ENCODE measurements at places on chromosomes 4 and X. TPM values are rescaled to one million over a fixed set of nuclear protein-coding genes. Genes with fewer than 3 reads are reported as not detected.

DNA sequence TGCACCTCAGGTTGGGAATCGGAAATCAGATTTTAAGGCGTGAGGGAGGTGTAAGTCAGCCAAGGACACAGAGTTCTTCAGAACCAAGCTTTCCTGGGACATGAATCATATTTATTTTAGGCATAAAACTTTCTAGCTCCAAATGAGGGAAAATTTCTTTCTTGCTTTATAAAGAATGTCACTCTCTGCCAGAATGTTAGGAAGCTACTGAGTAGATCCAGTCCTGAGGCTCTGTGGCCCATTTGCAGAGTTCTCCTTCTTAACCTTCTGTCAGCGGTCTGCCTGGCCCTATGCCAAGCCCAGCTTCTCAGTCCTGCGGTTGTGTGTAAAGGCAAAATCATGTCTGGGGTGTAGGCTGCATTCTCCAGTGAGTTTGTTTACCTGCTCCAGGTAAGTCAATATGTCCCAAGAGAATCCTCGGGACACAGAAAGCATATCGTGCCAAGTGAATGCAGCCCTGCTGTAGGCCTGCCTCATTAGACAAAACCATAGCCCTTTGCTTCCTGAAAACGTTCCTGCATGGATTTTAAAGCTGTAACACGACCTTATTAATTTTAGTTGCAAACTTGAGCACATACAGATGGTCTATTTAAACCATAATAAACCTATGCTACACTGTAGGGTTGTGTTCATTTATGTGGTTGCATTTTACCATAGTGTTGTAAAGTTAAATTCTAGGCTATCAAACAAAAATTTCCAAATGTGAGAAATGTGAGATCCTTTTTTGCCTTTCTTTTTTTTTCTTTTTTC is 29.2 kb upstream of the CCNI start:
- H3K4me3 ChIP-seq = no peak overlapping the region
- H3K4me1 ChIP-seq = peaks cover 9% of the 10 kb centered on the region
- no peak for DNase-seq
- H3K27me3 ChIP-seq = peaks cover 14% of the 10 kb centered on the region

DNA sequence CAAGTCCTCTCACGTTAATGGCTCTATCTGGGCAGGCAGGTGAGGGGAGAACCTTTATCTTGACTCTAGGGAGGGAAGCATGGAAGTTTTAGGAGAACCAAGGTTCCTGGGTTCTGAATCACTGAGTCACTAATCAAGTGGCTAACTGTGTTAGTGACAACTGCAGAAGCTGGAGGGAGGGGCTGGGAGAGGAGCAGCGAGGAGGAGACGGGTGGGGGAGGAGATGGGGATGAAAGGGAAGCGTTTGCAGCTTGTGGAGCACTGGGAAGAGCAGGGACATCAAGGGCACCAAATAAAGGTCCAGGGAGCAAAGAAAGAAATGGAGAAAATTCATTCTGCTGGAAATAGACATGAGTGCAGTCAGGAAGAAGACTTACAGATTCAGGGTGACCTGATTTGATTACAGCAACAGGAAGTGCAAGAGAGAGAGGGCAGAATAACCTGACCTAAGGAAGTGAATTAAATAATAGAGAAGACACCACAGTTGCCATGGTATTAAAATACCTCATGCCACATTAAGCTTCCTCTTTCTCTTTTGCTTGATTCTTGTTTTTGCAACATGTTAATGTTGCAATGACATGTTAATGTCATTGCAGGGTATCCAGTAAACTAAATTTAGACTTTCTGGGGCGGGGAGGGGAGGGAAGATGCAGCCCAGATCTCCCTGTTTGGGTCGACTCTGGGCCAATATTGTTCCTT is 4.5 kb upstream of the SETD7 start:
- H3K4me1 ChIP-seq = peaks cover 39% of the 10 kb centered on the region
- H3K4me3 ChIP-seq = peak overlapping the region; percentile 82
- H3K27ac ChIP-seq = peak overlapping the region; percentile 99
- H3K36me3 ChIP-seq = peaks cover 2% of the 10 kb centered on the region

DNA sequence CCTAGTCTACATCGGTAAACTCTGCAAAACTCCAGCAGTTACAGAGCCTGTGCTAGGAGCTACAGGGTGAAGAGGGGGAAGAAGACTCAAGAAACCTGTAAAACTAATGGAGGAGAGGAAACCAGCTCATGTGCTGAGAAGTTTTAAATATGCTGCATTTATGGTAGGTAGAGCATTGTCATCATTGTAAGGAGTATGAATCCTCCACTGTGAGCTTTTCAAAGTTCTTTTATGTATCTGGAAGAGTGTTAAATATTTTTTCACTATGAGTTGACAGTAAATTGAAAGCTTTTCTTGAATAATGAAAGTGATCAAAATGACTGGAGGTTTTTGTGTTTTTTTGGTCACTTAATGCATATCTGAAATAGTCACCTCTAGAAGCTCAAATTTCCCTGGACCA is 46.2 kb downstream of the SEPTIN11 start:
- H3K4me1 ChIP-seq = peaks cover 27% of the 10 kb centered on the region
- H3K36me3 ChIP-seq = peaks cover 7% of the 10 kb centered on the region
- no peak for DNase-seq
- no peak overlapping the region for H3K27ac ChIP-seq
- H3K27me3 ChIP-seq = no peaks in the 10 kb centered on the region

GRCh38 chrX:138485767-138486166 is 225.8 kb downstream of the FGF13 start:
- no peaks in the 10 kb centered on the region for H3K27me3 ChIP-seq
- H3K27ac ChIP-seq = no peak overlapping the region
- H3K4me1 ChIP-seq = no peaks in the 10 kb centered on the region
- no peak overlapping the region for H3K4me3 ChIP-seq

DNA sequence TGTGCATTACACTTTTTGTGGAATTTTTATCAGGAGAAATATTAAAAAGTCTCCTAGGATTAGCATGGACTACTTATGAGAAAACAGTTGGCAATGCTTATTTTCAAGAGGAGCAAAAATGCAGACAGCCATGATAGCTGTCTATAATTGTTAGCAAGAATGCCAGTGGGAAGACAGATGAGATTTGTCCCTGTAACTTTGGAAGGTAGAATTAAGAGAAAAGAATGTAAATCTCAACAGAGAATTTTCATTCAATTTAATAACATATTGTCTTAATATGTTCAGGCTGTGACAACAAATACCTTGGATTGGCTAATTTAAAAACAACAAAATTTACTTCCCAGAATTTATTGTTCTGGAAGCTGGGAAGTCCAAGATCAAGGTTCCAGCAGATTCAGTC is 349.2 kb downstream of the IQCM start:
- H3K4me3 ChIP-seq = no peak overlapping the region
- H3K4me1 ChIP-seq = no peaks in the 10 kb centered on the region
- DNase-seq = no peak
- H3K27me3 ChIP-seq = no peaks in the 10 kb centered on the region

DNA sequence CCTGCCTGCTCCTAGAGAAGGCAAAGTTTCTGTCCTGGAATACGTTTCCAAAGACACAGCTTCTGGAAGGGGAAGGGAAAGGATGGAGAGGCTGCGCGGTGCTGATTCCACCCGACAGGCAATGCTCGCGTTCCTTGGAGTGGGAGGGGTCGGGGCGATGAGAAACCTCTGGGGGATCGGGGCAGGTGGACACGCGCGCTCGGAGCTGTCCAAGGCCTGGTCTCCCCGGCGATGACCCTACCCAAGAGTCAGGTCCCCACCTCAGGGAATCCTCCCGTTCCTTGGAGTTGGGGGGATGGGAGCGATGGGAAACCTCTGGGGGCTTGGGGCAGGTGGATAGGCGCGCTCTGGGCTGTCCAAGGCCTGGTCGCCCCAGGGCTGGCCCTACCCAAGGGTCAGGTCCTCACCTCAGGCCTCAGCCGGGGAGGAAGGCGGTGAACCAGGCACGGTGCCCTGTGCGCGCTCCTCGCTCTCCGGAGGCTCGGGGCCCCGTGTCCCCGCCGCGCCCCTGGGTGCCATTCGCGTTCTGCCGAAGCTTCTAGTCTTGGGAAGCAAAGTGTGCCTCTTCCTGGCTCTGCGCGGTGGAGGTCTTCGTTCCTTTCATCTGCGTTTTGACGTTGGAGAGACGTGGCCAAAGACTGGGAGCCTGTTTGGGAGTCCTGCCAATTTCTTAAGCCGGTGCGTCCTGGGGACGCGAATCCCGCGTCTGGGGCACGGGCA is 10.6 kb upstream of the SHOX start:
- DNase-seq = no peak
- no peak overlapping the region for H3K27ac ChIP-seq
- H3K36me3 ChIP-seq = peaks cover 6% of the 10 kb centered on the region
- no peaks in the 10 kb centered on the region for H3K27me3 ChIP-seq

DNA sequence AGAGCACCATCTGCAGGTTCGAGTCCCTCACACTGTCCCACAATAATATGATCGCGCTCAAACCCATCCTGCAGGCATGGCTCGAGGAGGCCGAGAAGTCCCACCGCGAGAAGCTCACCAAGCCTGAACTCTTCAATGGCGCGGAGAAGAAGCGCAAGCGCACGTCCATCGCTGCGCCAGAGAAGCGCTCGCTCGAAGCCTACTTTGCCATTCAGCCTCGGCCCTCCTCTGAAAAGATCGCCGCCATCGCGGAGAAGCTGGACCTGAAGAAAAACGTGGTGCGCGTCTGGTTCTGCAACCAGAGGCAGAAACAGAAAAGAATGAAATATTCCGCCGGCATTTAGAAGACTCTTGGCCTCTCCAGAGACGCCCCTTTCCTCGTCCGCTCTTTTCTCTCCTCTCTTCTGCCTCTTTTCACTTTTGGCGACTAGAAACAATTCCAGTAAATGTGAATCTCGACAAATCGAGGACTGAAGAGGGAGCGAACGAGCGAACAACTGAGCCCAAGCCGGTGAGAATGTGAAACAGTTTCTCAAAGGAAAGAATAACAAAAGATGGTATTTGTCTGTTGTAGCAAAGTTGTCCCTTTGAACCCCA is 1.9 kb downstream of the POU4F2 start:
- peaks cover 2% of the 10 kb centered on the region for H3K36me3 ChIP-seq
- H3K27me3 ChIP-seq = peaks cover 74% of the 10 kb centered on the region
- no peak overlapping the region for H3K27ac ChIP-seq
- DNase-seq = no peak
- no peak overlapping the region for H3K4me3 ChIP-seq
- H3K4me1 ChIP-seq = peaks cover 3% of the 10 kb centered on the region

DNA sequence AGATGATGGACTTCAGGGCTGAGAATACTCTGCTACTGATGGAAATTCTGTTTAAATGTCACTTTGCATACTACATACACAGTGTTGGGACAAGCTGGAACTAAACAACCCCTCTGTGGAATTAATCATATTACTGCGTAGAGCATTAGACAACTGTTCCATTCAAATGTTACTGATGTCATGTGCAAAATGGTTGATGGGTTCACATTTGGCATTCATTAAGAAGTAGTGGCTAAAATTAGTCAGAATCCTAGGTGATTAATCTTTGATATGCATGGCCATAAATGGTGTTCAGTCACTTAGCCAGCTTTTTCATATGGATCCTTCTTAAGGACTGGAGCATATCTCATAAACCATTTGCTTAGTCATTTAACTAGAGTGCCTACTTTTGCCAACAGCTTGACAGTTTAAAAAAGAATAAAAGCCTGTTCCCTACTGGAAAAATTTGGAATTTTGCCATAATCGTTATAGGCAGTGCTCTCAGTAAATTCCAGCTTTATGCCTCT is 105.2 kb downstream of the RNF150 start:
- no peaks in the 10 kb centered on the region for H3K36me3 ChIP-seq
- H3K4me3 ChIP-seq = no peak overlapping the region
- no peak for DNase-seq
- no peak overlapping the region for H3K27ac ChIP-seq
- no peaks in the 10 kb centered on the region for H3K4me1 ChIP-seq
- H3K27me3 ChIP-seq = peaks cover 23% of the 10 kb centered on the region

GRCh38 chr4:184906480-184907097 is 80.8 kb upstream of the ACSL1 start:
- no peak for DNase-seq
- H3K36me3 ChIP-seq = no peaks in the 10 kb centered on the region
- no peak overlapping the region for H3K27ac ChIP-seq
- H3K4me3 ChIP-seq = no peak overlapping the region

DNA sequence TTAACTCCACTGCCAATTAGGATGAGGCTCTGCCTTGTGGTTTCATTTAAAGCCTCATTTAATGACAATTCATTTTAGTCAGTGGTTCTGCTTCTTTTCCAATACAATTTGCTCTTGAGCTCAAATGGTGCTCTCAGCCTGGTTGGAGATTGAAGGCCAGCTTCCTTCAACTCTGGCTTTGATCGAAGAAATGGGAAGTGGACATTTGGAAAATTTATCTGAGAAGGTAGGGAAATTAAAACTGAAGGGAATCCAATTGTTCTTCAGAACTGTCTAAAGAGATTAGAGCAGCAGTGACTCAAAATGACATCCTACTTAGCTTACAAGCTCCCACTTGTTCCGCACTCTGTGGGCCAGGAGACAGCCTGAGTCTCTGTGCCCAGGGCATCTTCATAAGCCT is 206.8 kb downstream of the SMARCA1 start:
- no peaks in the 10 kb centered on the region for H3K36me3 ChIP-seq
- H3K4me3 ChIP-seq = no peak overlapping the region
- no peak for DNase-seq
- no peak overlapping the region for H3K27ac ChIP-seq

- DNase-seq = no peak
- no peak overlapping the region for H3K4me3 ChIP-seq
- H3K36me3 ChIP-seq = peaks cover under 1% of the 10 kb centered on the region
Observed at GRCh38 chr4:77293426-77293825, 136.4 kb downstream of the CCNG2 start.

- H3K4me1 ChIP-seq = no peaks in the 10 kb centered on the region
- no peak overlapping the region for H3K4me3 ChIP-seq
- no peak overlapping the region for H3K27ac ChIP-seq
- H3K27me3 ChIP-seq = no peaks in the 10 kb centered on the region
- no peak for DNase-seq
- no peaks in the 10 kb centered on the region for H3K36me3 ChIP-seq
Observed at GRCh38 chrX:51461053-51462044, 35.0 kb downstream of the NUDT11 start.

DNA sequence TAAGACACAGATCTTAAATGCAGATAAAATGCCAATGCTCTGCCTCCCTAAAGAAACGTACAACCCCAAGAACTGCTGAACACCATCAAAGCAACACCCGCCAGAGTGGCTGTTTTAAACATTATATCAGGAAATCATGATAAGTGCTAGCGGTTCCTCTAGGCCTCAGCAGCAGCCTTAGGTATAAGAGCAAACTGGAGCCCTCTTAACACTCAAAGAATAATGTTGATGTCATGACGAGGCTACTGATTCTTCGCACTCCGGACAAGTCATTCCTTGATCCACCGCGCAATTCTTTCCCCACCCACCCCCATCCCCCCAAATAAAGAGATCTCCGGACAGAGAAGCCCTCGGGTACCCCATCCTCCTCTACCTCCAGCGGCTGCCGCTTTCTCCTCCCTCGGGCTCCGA is 507 bp downstream of the LIN54 start:
- no peak for DNase-seq
- H3K4me1 ChIP-seq = peaks cover 51% of the 10 kb centered on the region
- H3K27ac ChIP-seq = peak overlapping the region; percentile 97
- peaks cover 2% of the 10 kb centered on the region for H3K36me3 ChIP-seq
- H3K4me3 ChIP-seq = peak overlapping the region; percentile 98
- H3K27me3 ChIP-seq = no peaks in the 10 kb centered on the region

MAGEE2 gene
- not detected for total RNA-seq

PNMA5 gene
- 0.16 TPM for total RNA-seq

CISD2 gene
- 14.4 TPM for total RNA-seq

Measured in T-helper 17 cell (primary cell).